HEK293T (cell line): ENCODE measurements at places on chromosomes 11 and 22.

DNA sequence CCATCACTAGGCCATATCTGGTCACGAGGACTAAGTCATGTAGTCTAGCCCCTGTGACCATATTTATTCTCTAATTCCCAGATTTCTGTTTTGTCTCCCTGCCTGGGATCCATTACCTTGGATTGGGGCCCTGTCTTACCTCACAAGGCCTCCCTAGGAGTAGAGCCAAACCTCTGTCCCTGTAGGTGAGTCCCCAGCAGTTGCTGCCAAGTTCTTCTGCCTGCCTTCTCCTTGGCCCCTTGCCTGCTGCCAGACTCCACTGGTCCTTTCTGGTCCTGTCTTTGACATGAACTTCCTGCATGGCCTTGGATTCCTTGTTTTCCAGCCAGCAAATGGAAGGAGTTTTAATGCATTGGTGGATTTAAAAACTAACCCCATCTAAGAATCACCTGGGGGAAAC is 35.6 kb upstream of the CADM1 start:
- no peak for DNase-seq

- no peak for DNase-seq
Observed at GRCh38 chr11:82890002-82890341, 10.3 kb downstream of the PRCP start.

GRCh38 chr11:34970033-34970432 is 53.6 kb downstream of the PDHX start:
- no peak for DNase-seq

- no peak for DNase-seq
Observed at GRCh38 chr11:130729193-130729592, 187.1 kb downstream of the SNX19 start.

DNA sequence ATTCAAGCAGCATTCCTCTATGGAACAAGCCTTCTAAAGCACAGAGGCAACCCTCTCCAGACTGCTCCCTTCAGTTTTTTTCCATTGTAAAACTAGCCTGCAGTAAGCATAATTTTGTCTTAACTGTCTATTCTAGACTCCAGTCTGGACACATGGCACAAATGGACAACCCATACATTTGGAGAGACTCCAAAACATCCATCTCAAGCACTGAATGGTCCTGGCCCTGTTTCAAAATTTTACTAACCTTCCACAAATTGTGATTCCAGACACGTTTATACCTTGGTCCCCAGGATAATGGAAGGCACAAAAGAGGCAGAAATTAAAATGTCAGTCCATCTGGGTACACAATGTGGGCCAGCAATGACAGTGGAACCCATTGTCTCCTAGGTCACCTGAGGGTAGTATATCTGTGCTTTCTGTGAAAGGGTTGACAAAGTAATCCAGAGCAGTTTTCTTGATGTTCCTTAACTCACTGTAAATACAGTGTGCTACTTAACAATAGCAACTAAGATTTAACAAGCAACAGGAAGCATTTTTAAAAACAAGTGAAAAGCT is 16.2 kb upstream of the SESN3 start:
- no peak for DNase-seq

DNA sequence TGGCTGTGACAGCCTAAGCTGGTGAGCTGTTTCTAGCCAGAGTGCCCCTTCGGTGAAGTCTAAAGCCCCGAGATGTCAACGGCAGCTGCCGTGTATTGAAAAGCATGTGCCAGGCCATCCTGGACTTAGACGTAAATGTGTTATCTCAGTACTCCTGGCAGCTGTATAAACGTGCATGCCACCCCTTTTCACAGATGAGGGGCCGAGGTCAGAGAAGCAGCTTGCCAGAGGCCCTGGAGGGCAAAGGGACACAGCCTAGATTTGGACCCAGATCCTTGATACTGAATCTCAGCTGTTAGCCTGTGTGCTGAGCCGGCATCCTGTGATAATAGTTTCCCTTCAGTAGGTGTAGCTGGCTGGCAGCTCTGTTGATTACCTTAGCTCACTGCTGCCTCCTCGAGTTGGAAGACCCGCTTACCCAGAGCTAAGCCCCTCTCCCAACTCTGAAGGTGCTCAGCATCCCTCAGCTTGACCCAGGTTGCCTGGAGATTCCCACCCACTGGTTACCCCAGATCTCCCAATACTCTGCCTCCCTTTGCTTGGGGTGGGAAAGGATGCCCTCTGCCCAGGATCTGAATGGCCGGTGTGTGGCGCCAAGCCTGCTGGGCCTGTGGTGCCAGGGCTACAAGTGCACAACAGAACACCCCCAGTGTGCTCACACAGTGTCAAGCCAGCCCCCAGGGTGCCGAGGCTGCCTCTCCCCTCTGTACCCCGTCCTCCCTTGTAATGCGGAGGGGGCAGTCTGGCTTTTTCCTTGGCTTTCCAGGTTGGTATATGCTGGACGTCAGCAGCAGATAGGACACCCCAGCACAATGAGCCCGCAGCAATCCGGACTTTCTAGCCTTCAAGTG is 59.8 kb upstream of the WNT7B start:
- peak; percentile 49 for DNase-seq

DNA sequence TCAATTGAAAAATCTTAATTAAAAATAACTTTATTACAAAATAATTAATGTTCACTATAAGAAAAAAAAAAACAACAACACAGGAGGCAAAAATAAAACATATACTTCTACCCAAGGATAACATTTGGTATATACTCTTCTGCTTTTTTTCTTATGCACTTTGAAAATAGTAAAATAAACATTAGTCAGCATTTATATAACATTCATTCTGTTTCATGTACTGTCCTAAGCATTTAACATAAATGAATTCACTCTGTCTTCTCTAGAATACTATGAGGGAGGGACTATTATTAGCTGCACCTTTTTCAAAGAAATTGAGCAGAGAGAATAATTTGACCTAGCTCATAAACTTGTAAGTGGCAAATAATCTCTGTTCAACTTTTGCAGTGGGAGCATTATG is 48.3 kb upstream of the CCDC34 start:
- no peak for DNase-seq

- no peak for DNase-seq
Observed at GRCh38 chr11:130581646-130582045, 133.2 kb downstream of the ADAMTS15 start.

DNA sequence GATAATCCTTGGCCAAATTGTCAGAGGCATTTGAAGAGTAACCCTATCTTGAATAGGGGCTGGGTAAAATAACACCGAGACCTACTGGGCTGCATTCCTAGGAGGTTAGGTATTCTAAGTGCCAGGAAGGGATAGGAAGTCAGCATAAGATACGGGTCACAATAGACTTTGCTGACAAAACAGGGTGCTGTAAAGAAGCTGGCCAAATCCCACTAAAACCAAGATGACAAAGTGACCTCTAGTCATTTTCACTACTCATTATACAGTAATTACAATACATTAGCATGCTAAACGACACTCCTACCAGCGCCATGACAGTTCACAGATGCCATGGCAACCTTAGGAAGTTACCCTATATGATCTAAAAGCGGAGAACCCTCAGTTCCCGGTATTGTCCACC is 964 bp upstream of the REXO2 start:
- DNase-seq = no peak

DNA sequence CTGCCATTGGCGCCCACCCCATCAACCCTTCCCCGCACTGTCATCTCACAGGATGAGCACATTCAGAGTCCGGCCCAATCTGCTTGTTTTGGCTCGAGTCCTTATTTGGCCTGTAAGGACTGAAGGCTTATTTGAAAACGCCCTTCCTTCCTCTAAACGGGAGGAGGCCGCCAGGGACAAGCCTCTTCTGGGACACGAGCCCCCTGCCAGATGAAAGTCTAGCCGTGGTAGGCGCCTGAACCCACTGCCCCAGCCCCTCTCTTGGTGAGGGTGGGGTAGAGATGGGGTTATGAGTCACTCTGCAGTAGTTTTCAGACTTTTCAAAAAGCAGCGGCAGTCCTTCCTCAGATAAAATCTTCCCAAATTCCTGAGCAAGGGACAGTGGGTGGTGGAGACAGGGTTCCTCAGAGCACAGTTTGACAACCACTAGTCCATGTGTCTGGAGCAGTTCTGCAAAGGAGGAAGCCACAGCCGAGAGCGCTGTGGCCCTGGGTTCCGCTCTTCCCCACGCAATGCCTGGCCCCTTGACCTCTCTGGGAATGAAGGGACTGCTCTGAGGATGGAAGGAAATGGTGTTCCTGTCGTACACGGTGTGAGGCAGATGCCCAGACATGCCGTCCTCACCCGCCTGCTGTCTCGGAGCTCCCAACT is 57.0 kb downstream of the MYH9 start:
- DNase-seq = no peak

- no peak for DNase-seq
Observed at GRCh38 chr11:5366856-5367255, 15.5 kb downstream of the OR51B6 start.

DNA sequence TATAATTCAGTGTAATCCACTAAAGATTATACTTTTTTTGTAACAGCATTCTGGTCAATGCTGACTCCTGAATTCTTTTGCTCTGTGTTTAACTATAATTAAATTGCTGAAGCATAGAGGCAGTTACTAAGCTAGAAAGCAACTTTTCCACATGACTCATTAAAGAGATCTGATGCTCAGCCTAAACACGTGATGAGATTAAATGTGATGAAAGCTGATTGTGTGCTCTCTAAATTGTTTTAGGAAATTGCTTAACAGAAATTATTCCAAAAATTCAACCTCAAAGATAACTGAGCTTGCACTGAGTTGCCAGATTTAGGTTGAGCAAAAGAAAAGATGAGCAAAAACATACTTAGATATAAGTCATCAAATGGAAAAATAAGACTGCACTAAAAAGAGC is 1033.6 kb downstream of the FAM181B start:
- no peak for DNase-seq

GRCh38 chr11:103651341-103651998 is 385.0 kb upstream of the DDI1 start:
- no peak for DNase-seq

GRCh38 chr11:22787055-22787454 is 42.5 kb downstream of the SVIP start:
- DNase-seq = no peak

GRCh38 chr11:129922674-129923073 is 27.3 kb upstream of the NFRKB start:
- no peak for DNase-seq

- DNase-seq = no peak
Observed at GRCh38 chr22:24827296-24827695, 21.3 kb downstream of the SGSM1 start.

DNA sequence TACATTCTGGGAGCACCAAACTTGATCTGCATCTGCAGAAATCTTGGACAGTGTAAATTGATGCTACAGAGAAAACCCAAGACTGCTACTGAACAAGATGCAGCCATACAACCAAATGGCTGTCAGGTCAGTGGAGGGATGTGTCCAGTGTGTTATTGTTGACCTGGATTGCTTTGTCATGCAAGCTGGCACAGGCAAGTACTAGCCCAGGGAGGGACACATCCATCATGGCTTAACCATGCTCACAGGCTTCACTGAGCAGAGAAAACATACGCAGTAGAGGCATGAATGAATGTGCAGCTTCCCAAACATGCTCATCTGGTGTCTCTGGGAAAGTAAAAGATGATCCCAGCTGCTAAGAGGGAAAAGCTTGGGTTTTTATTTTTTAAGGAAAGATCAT is 93.6 kb downstream of the MTNR1B start:
- no peak for DNase-seq

- no peak for DNase-seq
Observed at GRCh38 chr11:8532475-8532874, 61.6 kb downstream of the STK33 start.

GRCh38 chr11:108906329-108906728 is 241.5 kb downstream of the DDX10 start:
- no peak for DNase-seq

- no peak for DNase-seq
Observed at GRCh38 chr22:36347094-36347493, 40.7 kb downstream of the MYH9 start.

- DNase-seq = no peak
Observed at GRCh38 chr11:122453586-122453985, 201.9 kb upstream of the UBASH3B start.

- no peak for DNase-seq
Observed at GRCh38 chr11:73519266-73519665, 78.6 kb downstream of the FAM168A start.

GRCh38 chr11:118618115-118618990 is 10.9 kb downstream of the PHLDB1 start:
- DNase-seq = no peak

- no peak for DNase-seq
Observed at GRCh38 chr22:45980268-45980570, 3.3 kb upstream of the WNT7B start.

- no peak for DNase-seq
Observed at GRCh38 chr11:105100981-105101630, 38.5 kb downstream of the CARD18 start.

DNA sequence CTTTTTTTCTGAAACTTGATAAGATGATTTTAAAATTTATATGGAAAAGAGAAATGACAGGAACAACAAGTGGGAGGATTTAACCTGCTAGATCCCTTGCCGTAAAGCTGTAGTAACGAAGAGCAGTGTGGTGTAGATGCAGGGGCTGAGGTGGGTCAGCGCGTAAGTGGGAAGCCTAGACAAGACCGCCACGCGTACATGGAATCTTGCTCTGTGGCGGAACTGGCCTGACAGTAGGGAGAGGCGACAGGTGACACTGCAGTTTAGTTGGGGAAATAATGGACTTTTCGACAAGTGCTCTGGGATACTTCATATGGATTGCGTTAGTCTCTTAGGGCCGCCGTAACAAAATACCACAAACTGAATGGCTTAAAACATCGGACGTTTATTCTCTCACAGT is 28.8 kb downstream of the TNRC6B start:
- no peak for DNase-seq

- peak; percentile 45 for DNase-seq
Observed at GRCh38 chr11:10294290-10294953, 403 bp upstream of the SBF2 start.

GRCh38 chr11:12731841-12732336 is 57.7 kb downstream of the TEAD1 start:
- DNase-seq = no peak

GRCh38 chr22:40472579-40472978 is 102.2 kb downstream of the SGSM3 start:
- DNase-seq = no peak

- no peak for DNase-seq
Observed at GRCh38 chr22:37117092-37117491, 7.6 kb upstream of the TMPRSS6 start.

DNA sequence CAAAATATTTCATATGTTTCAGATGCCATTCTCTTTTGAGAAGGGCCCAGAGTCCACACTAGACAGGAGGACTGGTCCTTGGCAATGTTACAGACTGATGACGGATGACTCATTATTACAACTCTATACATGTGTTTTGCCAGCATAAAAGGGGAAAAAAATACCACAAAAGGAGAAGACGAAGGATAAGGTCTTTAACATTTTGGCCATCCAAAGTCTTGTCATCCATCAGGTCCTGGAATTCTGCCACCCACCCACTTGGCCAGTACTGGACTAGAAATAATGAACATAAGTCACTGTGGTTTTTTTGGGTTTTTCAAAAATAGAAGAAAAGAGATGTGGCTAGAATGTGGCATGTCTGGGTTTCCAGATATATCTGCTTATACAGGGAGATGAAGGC is 57.7 kb upstream of the BDNF start:
- no peak for DNase-seq

- DNase-seq = peak; percentile 70
Observed at GRCh38 chr22:23984430-23984829, 4.5 kb downstream of the GSTT2 start.

- no peak for DNase-seq
Observed at GRCh38 chr11:118322721-118323120, 18.2 kb downstream of the CD3E start.
